CD4-positive, alpha-beta T cell treated with Interleukin-15 for 4 hours (primary cell): ENCODE measurements at places on chromosomes 5 and 9.

- DNase-seq, result no peak
Measured at GRCh38 chr9:83304686-83305085, 233.5 kb downstream of the FRMD3 start.

- no peak for DNase-seq
Measured at GRCh38 chr9:97768746-97769145, 71.6 kb upstream of the XPA start.

DNA sequence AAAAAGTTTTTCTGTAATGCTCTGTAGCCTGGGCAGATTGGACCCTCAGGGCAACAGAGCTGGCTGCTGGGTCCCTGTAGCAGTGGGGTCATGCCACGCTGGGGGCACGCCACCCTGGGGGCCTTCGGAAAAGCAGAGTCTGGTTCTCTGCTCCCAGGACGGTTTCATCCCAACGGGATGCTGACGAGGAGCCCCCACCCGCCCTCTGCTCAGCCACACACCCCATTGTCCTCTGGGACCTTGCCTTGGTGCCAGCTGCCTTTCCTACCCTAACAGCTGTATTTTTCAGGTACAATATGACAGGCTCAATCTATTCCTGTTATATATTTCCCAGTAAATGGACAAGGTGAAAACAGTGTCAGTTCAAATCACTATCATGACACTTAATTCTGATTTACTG is 29.0 kb upstream of the MVB12B start:
- DNase-seq, result no peak

- no peak for DNase-seq
Measured at GRCh38 chr5:132926437-132926836, 37.0 kb downstream of the AFF4 start.

DNA sequence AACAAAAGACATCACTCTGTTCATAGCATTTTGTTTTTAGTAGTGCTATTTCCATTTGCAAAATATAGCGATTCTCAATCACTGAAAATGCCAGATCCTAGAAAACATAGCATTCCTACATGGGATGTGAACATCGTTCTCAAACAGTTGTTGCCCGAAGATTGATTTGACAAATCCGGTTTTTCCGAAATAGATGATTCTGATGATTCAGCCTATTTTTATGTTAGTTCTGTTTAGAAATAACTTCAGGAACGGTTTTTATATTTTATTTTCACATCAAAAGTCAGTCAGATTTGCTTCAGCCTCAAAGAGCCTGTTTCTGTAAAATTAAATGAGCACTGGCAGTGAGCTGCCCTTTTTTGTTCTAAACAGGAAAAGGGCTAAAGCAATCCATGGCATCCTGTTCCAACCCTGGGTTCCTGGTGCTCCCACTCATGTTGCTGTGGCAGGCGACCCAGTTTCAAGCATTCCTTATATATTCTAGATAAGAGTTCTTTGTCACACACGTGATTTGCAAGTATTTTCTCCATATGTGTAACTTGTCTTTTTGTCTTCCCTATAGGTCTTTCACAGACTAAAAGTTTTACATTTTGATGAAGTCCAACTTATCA is 14.2 kb upstream of the PSIP1 start:
- no peak for DNase-seq

DNA sequence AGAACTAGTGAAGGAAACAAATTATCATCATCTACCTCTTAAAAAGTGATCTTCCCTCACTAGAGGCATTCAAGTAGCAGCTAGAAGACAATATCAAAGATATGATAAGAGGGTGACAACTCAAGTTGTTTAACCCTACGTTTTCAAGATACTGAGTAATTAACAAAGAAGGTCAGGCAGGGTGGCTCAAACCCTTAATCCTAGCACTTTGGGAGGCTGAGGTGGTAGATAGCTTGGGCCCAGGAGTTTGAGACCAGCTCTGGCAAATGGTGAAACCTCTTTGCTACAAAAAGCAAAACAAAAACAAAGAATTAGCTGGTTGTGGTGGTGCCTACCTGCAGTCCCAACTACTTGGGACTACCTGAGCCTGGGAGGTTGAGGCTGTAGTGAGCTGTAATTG is 408.2 kb upstream of the TUSC1 start:
- no peak for DNase-seq

DNA sequence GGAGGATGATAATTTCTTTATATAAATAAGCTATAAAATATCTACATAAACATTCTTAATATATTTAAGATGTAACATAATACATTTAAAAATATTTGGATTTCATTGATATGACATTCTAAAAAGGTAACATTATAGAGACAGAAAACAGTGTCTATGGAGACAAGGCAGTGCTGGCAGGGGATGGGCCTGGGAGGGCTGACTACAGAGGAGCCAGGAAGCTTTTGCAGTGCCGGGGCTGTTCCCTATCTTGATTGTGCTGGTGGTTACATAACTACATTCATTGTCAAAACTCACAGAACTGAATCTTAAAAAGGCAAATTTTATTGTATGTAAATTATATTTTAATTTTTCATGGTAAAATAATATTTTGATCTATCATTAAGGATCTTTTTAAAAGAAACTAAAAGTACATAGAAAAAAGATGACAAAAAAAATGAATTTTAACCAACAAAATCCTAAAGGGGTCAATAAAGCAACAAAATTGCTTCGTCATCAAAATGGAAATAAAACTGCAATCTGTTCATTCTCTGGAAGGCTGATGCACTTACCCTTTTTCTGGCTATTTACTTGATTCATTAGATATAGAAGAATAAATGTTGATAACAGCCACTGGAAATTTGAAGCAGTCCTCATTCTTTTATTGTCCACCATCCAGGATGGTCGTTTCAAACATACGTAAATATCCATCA is 26.3 kb downstream of the LIFR start:
- DNase-seq, result no peak

DNA sequence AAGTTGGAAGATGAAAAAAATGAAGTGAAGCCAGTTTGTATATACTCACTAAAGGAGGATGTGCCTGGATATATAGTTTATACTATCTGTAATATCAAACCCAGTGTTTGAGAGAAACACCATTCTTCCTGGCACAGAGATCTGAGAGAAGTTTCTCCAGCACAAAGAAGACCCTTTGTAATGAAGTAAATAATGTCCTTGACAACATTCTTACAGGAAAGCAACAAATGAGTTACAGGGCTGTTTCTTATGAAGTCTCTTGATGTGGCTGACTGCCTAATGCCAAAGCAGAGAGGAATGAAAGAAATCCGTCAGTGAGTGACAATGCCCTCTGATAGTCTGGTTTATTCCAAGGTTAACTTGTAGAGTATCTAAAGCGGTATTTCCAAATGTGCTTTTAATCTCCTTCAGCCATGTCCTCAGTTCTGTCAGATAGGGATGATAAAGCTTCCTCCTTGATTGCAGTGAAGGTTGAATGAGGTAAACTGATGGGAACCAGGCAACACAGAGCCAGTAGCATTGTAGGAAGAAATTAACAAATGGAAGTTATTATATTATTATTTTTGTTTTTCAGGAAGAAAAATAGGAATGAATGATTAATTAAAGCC is 123.1 kb upstream of the ZNF608 start:
- DNase-seq, result no peak

DNA sequence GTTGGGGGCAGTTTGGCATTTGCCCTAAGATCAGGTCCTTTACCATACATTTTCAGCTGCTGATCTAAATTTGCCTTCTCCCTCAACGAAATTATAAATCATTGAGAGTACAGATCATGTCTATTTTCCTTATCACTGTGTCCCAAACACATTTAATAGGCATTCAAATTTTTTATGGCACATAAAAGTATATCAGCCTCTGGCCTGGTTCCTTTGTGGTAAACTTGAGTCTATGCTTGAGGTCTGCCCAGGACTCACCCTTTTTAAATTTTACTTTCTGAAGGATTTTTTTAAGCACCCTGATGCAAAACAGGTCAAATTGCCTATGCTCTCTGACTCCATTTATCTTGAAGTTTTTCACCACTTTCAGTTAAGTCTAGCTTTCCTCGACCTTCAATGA is 163.6 kb upstream of the GRIN3A start:
- DNase-seq, result no peak

DNA sequence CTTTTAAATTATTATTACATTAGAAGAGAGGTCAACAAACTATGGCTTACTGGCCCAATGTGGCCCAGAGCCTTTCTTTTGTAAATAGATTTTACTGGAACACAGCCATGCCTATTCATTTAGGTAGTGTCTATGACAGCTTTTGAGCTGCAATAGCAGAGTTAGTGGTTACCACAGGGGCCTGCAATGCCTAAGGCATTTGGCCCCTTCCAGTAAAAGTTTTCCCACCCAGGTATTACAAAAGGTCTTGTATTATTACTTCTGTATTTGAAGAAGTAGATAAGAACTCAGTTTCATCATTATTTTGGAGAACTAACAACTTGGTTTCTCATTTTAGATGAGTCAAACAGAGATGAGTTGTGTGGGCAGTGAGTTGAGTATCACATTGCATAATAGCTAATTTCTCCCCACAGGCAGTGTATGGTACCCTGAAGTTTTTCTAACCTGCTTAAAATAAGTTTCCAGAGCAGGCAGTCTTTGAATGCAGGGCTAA is 9.5 kb downstream of the MTRR start:
- no peak for DNase-seq

DNA sequence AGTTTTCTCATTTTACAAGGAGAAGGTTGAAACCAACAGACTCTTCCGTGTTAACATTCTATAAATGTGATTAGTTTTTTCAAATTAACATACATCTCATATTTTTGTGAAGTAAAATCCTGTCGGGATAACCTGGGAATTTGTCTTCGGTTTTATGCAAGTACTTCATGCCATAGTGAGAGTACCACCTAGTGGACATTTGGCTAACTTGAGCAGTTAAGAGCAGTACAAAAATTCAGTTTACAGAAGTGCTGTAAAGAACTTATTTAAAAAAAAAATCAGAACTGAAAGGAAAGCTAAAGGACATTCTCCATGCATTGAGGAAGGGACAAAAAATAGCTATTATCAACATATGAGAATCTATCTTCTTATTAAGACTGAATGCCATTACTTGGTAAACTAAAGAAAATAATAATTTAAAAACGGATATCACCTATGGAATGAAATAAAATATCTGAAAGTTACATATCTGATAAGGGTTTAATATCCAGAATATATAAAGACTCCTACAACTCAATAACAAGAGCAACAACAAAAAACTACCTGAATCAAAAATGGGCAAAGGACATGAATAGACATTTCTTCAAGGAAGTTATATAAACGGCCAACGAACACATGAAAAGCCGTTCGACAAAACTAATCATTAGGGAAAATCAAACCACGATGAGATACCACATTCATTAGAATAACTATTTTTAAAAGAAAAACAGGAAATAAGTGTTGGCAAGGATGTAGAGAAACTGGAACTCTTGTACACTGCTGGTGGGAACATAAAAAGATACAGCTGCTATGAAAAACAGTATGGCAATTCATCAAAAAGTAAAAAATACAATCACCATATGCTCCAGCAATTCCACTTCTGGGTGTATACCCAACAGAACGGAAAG is 117.0 kb upstream of the GNA14 start:
- DNase-seq, result no peak

DNA sequence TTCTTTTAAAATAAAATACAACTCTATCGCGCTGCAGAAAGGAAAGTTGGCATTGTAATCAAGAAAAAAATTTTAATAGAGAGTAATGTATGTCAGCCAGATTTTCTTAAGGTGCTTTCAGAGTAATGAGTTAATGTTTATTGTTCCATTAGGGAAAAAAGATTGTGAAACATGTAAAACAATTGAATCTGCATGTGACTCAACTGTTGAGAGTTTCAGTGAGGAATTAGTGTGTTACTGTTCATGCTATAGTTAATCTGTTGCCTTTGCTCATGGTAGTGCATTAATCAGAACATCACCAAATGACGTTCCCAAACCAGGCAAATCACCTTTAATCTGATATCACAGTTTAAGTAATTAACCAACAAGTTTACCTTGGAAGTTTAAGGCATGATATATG is 600.5 kb downstream of the NR2F1-AS1 start:
- DNase-seq, result no peak

GRCh38 chr9:69317894-69318293 is 7.1 kb upstream of the ENTREP1 start:
- no peak for DNase-seq

DNA sequence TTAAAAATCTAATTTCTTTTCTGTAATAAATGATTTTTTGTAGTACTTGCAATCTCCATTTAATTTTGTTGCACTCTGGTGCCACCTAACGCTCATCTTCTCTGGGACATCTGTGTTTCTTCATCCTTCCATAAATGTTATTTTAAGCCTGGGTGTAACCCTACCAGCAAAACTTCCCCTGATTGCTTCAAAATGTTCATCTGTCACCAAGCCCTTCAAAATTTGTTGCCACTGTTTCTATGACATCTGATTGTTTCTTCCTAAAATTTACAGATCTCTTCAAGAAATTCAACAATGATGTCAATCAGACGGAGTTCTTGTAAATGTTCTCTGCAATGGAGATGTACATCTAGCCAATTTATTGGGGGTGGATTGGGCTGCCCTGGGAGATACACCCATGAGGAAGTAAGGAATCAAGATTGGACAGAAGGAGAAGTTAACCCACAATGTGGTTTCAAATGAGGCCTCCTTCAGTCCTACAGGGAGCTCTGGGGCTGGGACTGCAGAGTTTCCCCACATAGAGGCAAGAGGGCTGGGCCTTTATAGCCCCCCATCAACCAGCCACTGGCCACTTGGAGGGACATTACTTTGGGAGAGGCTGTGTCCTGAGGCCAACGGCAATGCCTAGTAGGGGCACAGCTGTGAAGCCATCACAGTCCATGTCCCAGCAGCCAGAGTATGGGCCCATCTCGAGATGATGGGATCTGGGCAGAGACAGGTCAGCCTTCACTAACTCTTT is 23.3 kb downstream of the MCTP1 start:
- DNase-seq, result peak; percentile 1

GRCh38 chr5:84688566-84688965 is 303.9 kb upstream of the EDIL3 start:
- no peak for DNase-seq

DNA sequence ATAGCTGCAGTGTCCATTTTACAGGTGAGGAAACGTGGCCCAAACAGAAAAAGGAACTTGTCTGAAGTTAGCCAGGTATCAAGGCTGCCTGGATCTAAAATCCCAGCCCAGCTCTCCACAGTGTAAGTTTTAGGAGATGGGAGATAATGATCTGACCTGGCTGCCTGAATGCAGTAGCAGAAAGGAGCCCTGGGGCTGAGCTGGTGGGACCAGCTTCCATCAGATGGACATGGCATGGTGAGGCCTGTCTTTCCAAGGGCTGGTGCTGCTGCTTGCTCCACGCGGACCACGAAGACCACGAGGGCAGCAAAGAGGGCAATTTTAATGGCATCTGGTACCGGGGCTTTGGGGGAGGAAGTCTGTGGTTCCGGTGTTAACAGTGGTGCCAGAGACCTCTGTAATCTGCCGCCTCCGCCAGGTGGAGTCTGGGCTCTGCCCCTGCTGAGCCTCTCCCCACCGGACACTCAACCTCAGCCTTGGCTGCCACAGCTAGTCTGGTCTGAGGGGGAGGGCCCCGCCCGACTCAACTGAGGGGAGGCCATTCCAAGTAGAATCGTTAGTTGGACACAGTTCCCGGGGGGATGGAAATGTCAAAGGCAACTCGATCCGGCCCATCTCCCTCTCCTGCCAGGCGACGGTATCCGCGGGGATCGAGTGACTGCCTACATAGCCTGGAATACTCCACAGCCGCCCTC is 650 bp downstream of the MYORG start:
- peak; percentile 51 for DNase-seq
